ENCODE measurements at places on chromosomes 11 and 22.

DNA sequence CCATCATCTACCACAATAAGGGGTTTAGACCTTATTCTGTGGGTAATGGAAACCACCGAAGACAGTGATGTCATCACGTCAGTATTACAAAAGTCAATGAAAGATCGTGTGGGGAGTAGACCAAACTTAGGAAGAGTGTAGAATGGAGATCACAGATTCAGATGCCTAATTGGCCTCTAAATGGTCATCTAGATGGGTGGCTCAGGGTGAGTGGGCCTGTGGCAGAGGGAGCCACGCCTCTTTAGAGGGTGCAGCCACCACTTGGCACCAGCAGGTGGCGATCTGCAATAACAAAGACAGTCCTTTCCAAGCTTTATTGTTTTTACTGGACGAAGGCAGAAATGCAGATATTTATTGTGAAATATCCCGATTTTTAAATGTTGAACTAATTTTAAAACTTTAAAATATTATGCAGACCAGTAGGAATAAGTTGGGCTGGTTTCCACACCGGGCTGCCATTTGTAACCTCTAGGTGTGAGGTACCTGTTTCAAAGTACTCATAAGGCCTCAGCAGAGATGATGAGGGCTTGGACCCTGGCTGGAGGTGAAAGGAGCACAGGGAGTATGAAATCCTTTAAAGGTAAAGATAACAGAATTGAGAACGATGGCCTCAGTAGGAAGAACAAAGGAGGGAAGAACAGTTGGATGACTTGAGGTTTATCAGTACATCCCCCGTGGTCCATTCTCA is 222.0 kb downstream of the DBX1 start:
- peak; percentile 4 for DNase-seq

- DNase-seq, result peak; percentile 56
These were observed 2.9 kb upstream of the ARFGAP2 start for GRCh38 chr11:47179655-47179991.

- DNase-seq, result no peak
These were observed 1.6 kb upstream of the MSANTD2 start for GRCh38 chr11:124801636-124802312.

GRCh38 chr22:47151490-47151889 is 389.0 kb downstream of the TBC1D22A start:
- no peak for DNase-seq

- no peak for DNase-seq
These were observed 131.4 kb downstream of the DCDC1 start for GRCh38 chr11:31237819-31238760.

DNA sequence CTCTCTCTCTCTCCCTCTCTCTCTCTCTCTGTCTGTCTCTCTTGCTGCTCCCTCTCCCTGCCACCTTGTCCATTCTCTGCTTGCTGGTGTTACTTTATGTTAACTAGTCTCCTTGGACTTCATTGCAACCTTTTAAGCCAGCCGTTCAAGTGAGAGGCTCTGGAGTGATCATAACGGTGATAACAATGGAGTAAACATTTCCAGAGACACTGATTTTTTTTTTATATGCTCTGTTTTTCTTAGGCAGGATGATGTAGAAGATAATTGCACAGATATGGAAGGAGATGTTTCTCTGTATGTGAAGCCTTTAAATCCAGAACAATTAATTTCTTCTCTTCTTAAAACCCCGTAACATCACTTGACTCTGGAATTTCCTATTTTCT is 287.7 kb downstream of the TMEM135 start:
- no peak for DNase-seq

DNA sequence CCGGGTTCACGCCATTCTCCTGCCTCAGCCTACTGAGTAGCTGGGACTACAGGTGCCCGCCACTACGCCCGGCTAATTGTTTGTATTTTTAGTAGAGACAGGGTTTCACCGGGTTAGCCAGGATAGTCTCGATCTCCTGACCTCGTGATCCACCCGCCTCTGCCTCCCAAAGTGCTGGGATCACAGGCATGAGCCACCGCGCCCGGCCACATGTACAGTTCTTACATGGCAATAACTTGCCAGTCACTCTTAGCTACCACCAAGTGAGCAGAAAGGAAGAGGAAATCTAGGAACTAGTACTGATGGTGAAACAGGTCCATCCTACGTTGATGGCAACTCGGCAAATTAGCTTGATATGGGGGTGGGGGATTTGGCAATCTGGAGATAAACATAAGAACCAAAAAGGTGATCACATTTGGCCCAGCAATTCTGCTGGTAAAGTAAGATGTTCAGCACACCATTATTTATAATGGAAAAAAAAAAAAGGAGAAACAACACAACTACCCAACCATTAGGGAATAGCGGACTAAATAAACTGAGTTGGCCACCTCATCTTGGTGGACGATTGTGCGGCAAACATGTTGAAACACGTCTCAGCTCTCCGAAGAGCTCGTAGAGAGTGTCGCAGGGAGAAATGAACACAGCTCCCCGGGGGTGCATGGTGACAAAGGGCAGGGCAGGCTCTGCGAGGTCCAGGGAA is 5.3 kb downstream of the NLRP6 start:
- no peak for DNase-seq

DNA sequence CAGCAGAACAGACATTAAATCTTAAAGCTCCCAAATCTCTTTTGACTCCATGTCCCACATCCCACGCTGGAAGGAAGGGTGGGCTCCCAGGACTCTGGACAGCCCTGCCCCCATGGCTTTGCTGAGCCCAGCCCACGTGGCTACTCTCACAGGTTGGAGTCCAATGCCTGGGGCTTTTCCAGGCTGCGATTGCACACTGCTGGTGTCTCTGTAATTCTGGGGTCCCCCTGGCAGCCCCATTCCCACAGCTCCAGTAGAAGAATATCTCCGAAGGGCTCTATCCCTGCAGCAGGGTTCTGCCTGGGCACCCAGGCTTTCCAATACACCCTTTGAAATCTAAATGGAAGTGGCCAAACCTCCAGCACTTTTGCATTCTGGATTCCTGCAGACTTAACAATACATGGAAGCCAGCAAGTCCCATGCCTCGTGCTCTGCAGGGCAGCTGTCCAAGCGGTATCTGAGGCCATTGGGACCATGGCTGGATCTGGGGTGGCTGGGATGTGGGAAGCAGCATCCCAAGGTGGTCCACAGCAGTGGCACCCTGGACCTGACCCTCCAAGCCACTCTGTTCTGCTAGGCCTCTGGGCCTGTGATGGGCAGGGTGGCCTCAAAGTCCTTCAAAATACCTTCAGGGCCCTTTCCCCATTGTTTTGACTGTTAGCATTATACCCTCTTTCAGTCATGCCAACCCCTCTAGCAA is 47.9 kb upstream of the TH start:
- DNase-seq, result no peak

- no peak for DNase-seq
These were observed 127.9 kb downstream of the WT1 start for GRCh38 chr11:32307471-32307870.

DNA sequence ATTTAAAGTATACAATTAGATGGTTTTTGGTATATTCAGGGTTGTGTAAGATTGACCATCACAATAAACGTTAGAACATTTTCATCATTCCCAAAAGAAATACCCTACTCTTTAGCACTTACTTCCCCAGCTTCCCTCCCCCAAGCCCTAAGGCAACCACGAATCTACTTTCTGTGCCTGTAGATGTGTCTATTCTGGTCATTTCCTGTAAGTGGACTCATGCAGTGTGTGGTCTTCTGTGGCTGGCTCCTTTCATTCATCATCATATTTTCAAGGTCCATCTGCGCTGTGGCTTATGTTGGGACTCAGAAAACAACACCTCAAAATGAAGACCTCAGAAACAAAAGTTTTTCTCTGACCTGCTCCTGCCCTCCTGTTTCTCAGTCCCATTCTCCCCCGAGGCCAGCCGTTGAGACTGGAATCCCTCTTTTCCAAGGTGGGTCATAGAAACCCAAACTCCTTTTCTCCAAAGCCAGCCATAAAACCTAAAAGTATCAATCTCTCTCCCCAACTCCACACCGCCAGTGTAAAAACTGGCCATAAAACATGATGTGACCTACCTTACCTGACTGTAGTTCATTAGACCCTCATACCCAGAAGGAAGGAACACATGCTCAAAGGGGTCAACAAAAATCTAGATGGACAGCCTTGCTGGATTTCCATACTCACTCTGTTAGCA is 12.9 kb upstream of the TMPRSS13 start:
- DNase-seq, result no peak
